ENCODE measurements at places on chromosomes 7 and 10. TPM values are rescaled to one million over a fixed set of nuclear protein-coding genes. Genes with fewer than 3 reads are reported as not detected.

GRCh38 chr10:35876248-35876647 lies 234.2 kb upstream of the FZD8 start:
- no peak for DNase-seq

GRCh38 chr7:37344886-37345579 lies 103.6 kb downstream of the ELMO1 start:
- DNase-seq = no peak

DNA sequence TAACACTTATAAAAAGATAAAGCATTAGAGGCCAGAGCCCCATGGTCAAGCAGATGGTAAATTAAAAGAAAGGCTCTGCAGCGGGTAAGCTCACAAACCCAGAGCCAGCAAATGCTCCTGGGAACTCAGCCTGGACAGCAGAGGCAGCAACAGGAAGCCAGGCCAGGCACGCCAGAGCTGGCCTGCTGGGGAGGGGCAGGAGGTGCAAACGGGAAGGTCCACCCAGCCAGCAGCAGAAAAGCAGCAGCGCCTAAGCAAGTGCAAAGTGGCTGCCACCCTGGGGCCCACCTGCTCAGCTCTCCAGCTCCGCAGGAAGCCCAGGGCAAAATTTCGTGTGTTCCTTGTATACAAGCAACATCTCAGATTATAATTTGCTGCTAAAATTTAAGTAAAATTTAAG lies 82.7 kb upstream of the GPR22 start:
- no peak for DNase-seq

SLC26A5 gene
- total RNA-seq = not detected

BTBD16 gene
- not detected for total RNA-seq

DNA sequence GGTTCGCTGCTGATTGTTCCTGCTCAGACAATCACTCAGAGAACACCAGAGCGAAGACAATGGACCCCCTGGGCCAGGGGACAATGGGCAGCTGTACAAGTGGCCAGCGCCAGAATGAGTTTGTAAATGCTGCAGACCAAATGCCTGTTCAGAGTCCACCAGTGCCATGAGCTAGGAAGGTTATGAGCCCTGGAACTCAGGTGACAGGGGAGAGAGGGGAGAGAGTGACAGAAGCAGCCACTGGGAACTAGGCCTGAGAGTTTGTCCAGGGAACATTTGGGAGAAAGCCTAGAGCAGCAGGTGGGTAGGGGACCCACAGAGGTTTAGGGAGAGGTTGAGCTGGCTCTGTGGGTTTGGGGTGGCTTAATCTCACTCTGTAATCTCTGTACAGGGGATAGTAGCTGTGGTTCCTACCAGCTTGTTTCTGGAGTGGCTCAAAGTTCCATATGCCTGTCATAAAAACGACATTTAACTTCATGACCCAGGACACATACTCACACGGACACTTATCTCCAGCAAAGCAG lies 60.4 kb downstream of the C10orf105 start:
- no peak for DNase-seq

DNA sequence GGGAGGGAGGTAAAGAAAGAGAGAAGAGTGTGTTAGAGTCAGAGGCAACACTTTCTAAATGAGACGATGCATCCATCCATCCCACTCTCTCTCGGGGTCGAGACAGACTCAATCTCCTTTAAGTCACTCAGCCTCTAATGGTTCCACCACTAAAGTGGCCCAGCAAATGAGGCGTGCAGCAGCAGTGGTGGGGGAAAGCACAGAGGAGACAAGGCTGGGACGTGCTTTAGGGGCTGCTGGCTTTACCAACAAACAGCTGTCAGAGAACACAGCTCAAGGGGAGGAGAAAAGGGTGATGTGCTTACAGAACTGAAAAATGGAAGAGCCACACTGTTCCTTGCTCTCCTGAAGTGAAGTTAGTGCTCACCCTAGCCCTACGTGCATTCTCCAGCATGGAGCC lies 4.5 kb upstream of the SEC31B start:
- no peak for DNase-seq

DNA sequence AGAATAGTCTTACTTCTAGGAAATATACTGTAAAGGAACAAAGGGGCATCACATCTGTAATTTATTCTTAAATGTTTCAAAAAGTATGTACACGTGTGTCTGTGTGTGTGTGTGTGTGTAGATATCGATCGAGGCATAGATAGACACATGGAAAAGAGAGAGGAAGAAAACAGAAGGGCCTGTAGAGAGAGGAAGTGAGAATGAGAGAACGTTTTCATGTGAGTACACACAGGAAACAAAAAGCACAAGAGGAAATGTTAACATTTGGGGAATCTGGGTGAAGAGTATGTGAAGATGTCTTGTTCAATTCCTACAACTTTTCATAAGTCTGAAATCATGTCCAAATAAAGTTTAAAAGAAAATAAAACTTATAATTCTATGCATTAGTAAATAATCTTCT lies 286.5 kb upstream of the SORCS1 start:
- DNase-seq = no peak

C10orf62 gene
- total RNA-seq = 1.2 TPM

DNA sequence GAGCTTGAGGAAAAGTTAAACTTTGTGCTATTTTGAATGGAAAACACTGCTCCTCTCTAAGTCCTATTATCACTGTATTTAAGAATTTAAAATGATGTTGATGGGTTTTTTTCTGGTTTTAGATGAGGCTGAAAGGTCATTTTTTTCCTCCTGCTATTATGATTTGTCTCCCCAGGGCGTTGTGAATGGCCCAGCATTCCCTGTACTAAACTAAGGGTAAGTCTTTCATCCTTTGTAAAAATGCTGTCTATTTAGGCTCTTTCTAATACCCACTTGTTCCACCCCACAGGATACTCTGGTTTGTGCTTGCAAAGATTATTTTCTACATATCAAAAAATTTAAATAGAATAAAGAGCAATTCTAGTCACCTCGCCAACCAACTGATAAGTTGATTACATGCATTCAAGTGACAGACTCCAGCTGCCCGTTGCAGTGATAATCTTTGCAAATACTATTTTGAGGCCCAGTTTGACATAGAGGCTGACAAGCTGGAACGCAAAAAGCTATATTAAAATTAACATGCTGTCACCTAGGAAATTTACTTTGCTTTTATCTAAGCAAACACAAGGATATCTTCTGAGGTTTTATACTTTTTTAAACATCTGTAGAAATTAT lies 222.3 kb upstream of the TMEM229A start:
- no peak for DNase-seq

METTL27 gene
- not detected for total RNA-seq

Measured in omental fat pad (tissue), 4 donors.